Trophoblast cell (in vitro differentiated cells and primary cell): ENCODE measurements at places on chromosomes 4 and X.

GRCh38 chrX:153934762-153935325 lies at the start of gene NAA10:
TSS of gene NAA10 (minus strand) at chrX:153935037. CDS start at chrX:153934904, 133 bp downstream.
- peak; percentile 87 for DNase-seq
- peak within 1 kb of the TSS; percentile 89 for H3K4me3 ChIP-seq
- H3K27me3 ChIP-seq = no peaks in the 10 kb centered on the region
- H3K36me3 ChIP-seq = peaks cover 30% of the 10 kb centered on the region

- no peaks in the 10 kb centered on the region for H3K27me3 ChIP-seq
- H3K4me1 ChIP-seq = no peaks in the 10 kb centered on the region
- no peaks in the 10 kb centered on the region for H3K36me3 ChIP-seq
- no peak overlapping the region for H3K27ac ChIP-seq
Measured at GRCh38 chrX:68934421-68934820, 105.6 kb downstream of the EFNB1 start.

GRCh38 chr4:94038195-94038594 lies 169.5 kb upstream of the SMARCAD1 start:
- H3K27me3 ChIP-seq = no peaks in the 10 kb centered on the region
- no peak overlapping the region for H3K4me3 ChIP-seq
- H3K36me3 ChIP-seq = no peaks in the 10 kb centered on the region
- DNase-seq = no peak
- no peaks in the 10 kb centered on the region for H3K4me1 ChIP-seq
- no peak overlapping the region for H3K27ac ChIP-seq

DNA sequence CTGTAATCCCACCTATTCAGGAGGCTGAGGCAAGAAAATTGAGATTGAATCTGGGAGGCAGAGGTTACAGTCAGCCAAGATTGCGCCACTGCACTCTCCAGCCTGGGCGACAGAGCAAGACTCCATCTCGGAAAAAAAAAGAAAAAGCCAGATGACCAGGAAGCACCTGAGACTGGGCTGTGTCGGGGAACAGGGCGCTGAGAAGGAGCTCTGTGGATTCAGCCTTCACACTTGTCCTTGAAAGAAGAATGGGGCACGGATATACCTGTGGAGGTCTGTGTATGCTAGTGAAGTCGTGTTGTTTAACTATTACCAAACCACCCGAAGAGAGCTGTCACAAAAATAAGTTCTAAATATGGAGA lies 39.3 kb upstream of the TADA2B start:
- no peak overlapping the region for H3K27ac ChIP-seq
- no peak overlapping the region for H3K4me3 ChIP-seq
- H3K27me3 ChIP-seq = no peaks in the 10 kb centered on the region
- no peak for DNase-seq
- no peaks in the 10 kb centered on the region for H3K4me1 ChIP-seq

GRCh38 chr4:164485136-164485535 lies 268.8 kb upstream of the SMIM31 start:
- no peak overlapping the region for H3K4me3 ChIP-seq
- no peaks in the 10 kb centered on the region for H3K27me3 ChIP-seq
- H3K36me3 ChIP-seq = no peaks in the 10 kb centered on the region
- H3K27ac ChIP-seq = no peak overlapping the region

- peak overlapping the region; percentile 7 for H3K27ac ChIP-seq
- peaks cover 2% of the 10 kb centered on the region for H3K4me1 ChIP-seq
- no peak for DNase-seq
Measured at GRCh38 chr4:120754590-120754989, 167.9 kb downstream of the PRDM5 start.

DNA sequence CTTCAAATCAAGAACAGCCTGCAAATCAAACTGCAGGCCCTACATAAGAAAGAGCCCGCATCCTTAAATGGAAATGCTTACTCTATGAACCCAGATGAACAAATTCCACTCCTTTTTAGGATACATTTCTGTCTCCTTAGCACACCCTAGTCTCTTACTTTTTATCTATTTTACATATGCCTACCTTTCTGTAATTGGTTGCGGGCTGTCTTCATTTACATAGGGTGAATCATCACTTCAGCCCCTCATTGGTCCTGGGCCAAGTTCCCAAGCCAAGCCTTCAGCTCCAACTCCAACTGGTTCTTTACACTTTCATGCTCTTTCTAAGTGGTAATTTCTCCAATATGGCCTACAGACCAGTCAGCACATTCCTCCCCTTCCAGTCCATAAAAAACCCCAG lies 219.3 kb downstream of the TRAM1L1 start:
- H3K36me3 ChIP-seq = no peaks in the 10 kb centered on the region
- H3K4me1 ChIP-seq = no peaks in the 10 kb centered on the region
- no peak overlapping the region for H3K27ac ChIP-seq
- no peak overlapping the region for H3K4me3 ChIP-seq
- DNase-seq = no peak
- no peaks in the 10 kb centered on the region for H3K27me3 ChIP-seq

- H3K27me3 ChIP-seq = no peaks in the 10 kb centered on the region
- peak; percentile 98 for DNase-seq
- H3K27ac ChIP-seq = no peak overlapping the region
Measured at GRCh38 chr4:25563071-25563564, 92.5 kb upstream of the SLC34A2 start.

DNA sequence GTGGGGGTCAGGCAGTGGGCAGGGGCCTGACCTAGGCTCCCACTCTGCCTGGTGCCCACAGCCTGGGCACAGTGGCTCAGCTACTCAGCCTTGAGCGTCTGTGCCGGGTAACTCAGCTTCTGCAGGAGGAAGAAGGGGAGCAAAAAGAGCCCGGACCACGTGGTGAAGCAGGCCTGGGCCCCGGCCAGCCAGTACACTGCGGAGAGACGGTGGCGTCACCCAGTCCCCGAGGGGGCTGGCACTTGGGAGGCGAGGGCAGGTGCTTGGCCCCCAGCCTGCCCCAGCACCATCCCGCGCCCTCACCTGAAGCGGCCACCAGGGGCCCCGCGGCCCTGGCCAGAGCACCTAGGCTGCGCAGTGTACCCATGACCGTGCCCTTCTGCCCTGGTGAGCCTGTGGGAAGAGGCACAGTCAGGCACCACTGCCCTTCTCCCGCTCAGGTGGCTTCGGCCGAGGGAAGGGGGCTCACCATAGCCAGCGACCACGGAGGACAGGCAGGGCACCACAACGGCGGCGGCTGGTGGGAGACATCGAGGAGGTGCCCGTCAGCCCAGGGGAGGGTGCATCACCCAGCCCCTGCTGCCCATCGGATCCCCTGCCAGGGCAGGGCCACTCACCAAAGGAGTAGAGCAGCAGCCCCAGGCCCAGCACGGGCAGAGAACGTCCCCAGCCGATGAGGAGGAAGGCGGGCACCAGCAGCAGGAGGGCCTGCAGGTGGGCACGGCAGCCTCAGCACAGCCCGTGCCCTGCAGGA lies 32.3 kb downstream of the NOP14 start:
- H3K4me3 ChIP-seq = no peak overlapping the region
- H3K27ac ChIP-seq = no peak overlapping the region
- no peak for DNase-seq
- H3K27me3 ChIP-seq = no peaks in the 10 kb centered on the region

- DNase-seq = no peak
- no peaks in the 10 kb centered on the region for H3K4me1 ChIP-seq
Measured at GRCh38 chr4:30630431-30630830, 89.7 kb upstream of the PCDH7 start.

- H3K27me3 ChIP-seq = no peaks in the 10 kb centered on the region
- DNase-seq = no peak
- H3K36me3 ChIP-seq = no peaks in the 10 kb centered on the region
- H3K4me1 ChIP-seq = no peaks in the 10 kb centered on the region
- H3K27ac ChIP-seq = no peak overlapping the region
Measured at GRCh38 chr4:4524364-4524763, 17.5 kb downstream of the STX18 start.

- H3K4me3 ChIP-seq = no peak overlapping the region
- H3K27me3 ChIP-seq = no peaks in the 10 kb centered on the region
- H3K4me1 ChIP-seq = no peaks in the 10 kb centered on the region
- no peak overlapping the region for H3K27ac ChIP-seq
- H3K36me3 ChIP-seq = peaks cover 2% of the 10 kb centered on the region
- no peak for DNase-seq
Measured at GRCh38 chrX:37424000-37424429, 74.9 kb downstream of the PRRG1 start.

GRCh38 chr4:16777726-16778125 lies 120.7 kb downstream of the LDB2 start:
- no peaks in the 10 kb centered on the region for H3K36me3 ChIP-seq
- no peak overlapping the region for H3K27ac ChIP-seq
- H3K4me1 ChIP-seq = no peaks in the 10 kb centered on the region
- H3K27me3 ChIP-seq = no peaks in the 10 kb centered on the region
- H3K4me3 ChIP-seq = no peak overlapping the region
- no peak for DNase-seq

GRCh38 chr4:173212379-173212778 lies 43.8 kb downstream of the GALNT7 start:
- no peaks in the 10 kb centered on the region for H3K27me3 ChIP-seq
- no peak for DNase-seq
- no peak overlapping the region for H3K4me3 ChIP-seq
- H3K27ac ChIP-seq = no peak overlapping the region
- peaks cover 4% of the 10 kb centered on the region for H3K4me1 ChIP-seq

- no peaks in the 10 kb centered on the region for H3K4me1 ChIP-seq
- H3K27me3 ChIP-seq = no peaks in the 10 kb centered on the region
- H3K27ac ChIP-seq = no peak overlapping the region
- H3K4me3 ChIP-seq = no peak overlapping the region
Measured at GRCh38 chrX:11341274-11342201, 48.3 kb downstream of the AMELX start.

DNA sequence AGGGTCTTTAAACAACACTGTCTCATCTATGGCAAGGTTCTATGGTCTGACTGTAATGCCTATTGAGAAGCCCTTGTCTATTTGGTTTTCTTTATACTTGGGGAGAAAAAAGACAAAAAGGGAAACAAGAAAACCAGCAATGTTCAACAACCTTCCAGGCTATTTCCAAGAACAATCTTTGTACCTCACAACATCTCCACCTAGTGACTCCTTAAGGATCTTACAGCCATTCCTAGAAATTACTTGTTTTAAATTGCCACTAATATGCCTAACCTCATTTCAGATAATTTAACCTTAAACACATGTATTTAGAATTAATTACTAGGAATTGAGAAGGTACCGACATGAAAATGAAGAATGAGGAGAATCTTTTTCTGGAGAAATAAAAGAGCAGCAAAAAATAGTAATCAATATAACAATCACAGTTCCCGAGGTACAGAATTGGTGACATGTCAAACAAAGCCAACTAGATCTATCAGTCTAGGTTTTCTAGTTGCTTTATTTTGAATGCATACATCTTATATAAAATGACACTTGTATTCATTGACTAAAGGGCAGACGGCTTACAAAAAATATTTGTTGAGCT lies 1.6 kb upstream of the RBM46 start:
- H3K36me3 ChIP-seq = no peaks in the 10 kb centered on the region
- H3K27me3 ChIP-seq = no peaks in the 10 kb centered on the region
- DNase-seq = no peak
- no peak overlapping the region for H3K4me3 ChIP-seq

GRCh38 chrX:129638917-129639316 lies 15.8 kb downstream of the APLN start:
- DNase-seq = no peak
- no peaks in the 10 kb centered on the region for H3K27me3 ChIP-seq
- no peak overlapping the region for H3K4me3 ChIP-seq
- peaks cover 3% of the 10 kb centered on the region for H3K4me1 ChIP-seq
- no peaks in the 10 kb centered on the region for H3K36me3 ChIP-seq

DNA sequence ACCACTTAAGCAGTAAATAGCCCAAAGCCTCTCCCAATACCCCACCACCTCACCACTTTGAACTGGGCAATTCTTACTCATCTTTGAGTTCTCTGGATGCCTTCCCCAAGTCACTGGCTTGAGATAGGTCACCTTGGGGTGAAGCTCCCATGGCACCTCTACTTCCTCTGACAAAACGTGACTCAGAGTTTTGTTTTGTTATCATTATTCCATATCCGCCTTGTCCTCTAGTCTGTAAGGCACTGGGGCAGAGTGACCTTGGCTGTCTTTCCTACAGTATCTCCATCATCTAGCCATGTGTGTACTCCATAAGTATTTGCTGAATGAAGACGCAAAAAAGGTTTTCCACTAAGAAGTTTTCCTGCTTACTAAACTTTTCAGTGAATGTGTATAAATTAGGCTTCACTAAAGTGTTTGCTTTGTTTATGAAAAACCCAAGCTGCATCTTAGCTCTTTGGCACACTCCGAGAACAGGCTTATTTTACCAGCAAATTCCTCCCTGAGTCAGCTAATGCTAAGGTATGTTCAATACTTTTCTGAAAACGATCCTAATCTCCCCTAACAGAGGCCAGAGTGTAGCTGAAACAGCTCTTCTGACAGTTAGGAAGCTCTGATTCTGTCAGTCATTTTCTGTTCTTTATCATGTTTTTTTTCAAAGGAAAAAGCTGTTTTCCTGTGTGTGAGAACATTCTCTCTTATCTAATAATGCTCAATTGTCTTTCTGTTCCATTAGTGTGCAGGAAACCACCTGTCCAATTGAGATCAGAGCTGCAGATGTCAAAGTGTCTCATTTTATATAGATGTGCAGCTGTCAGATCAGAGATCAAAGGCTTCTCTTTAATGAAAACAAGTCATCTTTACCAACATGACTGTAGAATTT lies 30.2 kb upstream of the TSPAN5 start:
- H3K4me3 ChIP-seq = no peak overlapping the region
- peaks cover 10% of the 10 kb centered on the region for H3K4me1 ChIP-seq
- H3K36me3 ChIP-seq = no peaks in the 10 kb centered on the region
- H3K27me3 ChIP-seq = no peaks in the 10 kb centered on the region
- peak; percentile 14 for DNase-seq

DNA sequence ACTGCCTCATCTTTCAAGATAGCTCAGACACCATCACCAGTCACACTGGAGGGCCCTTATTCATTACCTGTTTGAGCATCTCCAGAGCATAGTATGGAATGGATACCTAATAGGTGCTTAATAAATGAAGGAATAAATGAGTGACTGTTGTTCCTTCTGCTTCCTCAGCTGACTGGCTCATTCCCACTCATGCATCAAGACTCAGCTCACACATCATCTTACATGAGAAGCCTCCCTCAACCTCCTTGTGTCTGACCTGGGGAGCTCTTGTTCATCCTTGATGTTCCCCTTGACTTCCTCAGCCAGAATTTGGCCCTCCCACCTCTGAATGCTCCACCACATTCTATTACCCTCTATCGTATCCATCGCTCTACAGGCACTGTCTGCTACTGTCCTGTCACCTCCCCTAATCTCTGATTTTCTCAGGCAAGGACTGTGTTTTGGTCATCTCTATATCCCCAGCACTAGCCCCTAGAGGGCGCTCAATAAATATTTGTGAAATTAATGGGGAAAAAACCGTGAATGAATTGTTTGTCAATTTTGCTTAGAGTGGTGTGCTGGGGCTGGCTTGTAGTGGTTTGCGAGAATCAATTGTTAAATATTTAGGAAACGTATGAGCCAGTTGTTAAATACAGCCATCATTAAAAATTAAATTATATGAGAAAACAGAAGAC lies 88.3 kb downstream of the NHSL2 start:
- H3K4me1 ChIP-seq = peaks cover 27% of the 10 kb centered on the region
- peaks cover 2% of the 10 kb centered on the region for H3K36me3 ChIP-seq
- H3K27me3 ChIP-seq = no peaks in the 10 kb centered on the region
- H3K27ac ChIP-seq = no peak overlapping the region
- peak; percentile 11 for DNase-seq
